ENCODE measurements at places on chromosomes 3 and 15. TPM values are rescaled to one million over a fixed set of nuclear protein-coding genes. Genes with fewer than 3 reads are reported as not detected.

The UTS2B gene
- total RNA-seq = not detected

The PLIN1 gene
- 0.39 TPM for total RNA-seq

The EXD1 gene
- total RNA-seq = not detected

The TPRG1 gene
- 11.9 TPM for total RNA-seq

The VILL gene
- total RNA-seq = 12.1 TPM

The RAB5A gene
- total RNA-seq = 54.2 TPM

The SHQ1 gene
- 31.3 TPM for total RNA-seq

The UNC13C gene
- not detected for total RNA-seq

The GABPB1 gene
- total RNA-seq = 53.4 TPM

The ECT2 gene
- total RNA-seq = 40.6 TPM

The EFCC1 gene
- 0.19 TPM for total RNA-seq

The CD200 gene
- 30.2 TPM for total RNA-seq

The TMEM45A gene
- total RNA-seq = 2.2 TPM

The SRGAP3 gene
- 1.2 TPM for total RNA-seq

The ACTC1 gene
- not detected for total RNA-seq

The RIOX2 gene
- total RNA-seq = 35.5 TPM

The CSPG4 gene
- not detected for total RNA-seq

The DNAJC19 gene
- 80.7 TPM for total RNA-seq

The GUCA1C gene
- total RNA-seq = not detected

The HYAL2 gene
- 4.7 TPM for total RNA-seq

The FBN1 gene
- 0.59 TPM for total RNA-seq

The CNTN6 gene
- total RNA-seq = not detected

The DHX30 gene
- total RNA-seq = 81.6 TPM

The ANKRD34C gene
- not detected for total RNA-seq

The CYP19A1 gene
- total RNA-seq = not detected

The ZNF860 gene
- 0.30 TPM for total RNA-seq

The SLC6A11 gene
- not detected for total RNA-seq

The DLEC1 gene
- 0.46 TPM for total RNA-seq

The SLC25A38 gene
- 23.0 TPM for total RNA-seq

The GXYLT2 gene
- total RNA-seq = not detected

The ACP3 gene
- total RNA-seq = not detected

The ZWILCH gene
- total RNA-seq = 27.4 TPM

The ARHGAP31 gene
- 9.2 TPM for total RNA-seq

The ROPN1 gene
- total RNA-seq = not detected

The PCOLCE2 gene
- 0.55 TPM for total RNA-seq

The BCL2A1 gene
- 103 TPM for total RNA-seq

The FANCD2OS gene
- total RNA-seq = not detected
